Activated CD8-positive, alpha-beta T cell treated with anti-CD3 and anti-CD28 coated beads for 36 hours (primary cell): ENCODE measurements at places on chromosomes 5 and 9.

DNA sequence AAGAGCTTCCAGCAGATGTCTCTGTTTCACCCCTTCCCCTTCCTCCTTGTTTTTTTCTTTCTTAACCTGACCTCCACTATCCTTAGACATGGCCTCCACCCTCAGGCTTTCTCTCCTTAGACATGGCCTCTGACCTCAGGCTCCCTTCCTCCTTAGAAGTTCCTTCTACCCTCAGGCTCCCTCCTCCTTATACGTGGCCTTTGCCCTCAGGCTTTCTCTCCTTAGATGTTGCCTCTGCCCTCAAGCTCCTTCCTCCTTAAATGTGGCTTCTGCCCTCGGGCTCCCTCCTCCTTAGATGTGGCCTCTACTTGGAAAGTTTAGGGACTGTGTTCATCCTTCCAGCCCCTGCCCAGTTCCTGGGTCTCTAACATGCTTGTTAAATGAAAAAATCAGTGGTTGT is 180.4 kb upstream of the S1PR3 start:
- no peak for DNase-seq

GRCh38 chr9:4654084-4654483 is 8.0 kb upstream of the PLPP6 start:
- peak; percentile 46 for DNase-seq

- no peak for DNase-seq
Measured at GRCh38 chr5:156386976-156387375, 60.0 kb downstream of the SGCD start.

DNA sequence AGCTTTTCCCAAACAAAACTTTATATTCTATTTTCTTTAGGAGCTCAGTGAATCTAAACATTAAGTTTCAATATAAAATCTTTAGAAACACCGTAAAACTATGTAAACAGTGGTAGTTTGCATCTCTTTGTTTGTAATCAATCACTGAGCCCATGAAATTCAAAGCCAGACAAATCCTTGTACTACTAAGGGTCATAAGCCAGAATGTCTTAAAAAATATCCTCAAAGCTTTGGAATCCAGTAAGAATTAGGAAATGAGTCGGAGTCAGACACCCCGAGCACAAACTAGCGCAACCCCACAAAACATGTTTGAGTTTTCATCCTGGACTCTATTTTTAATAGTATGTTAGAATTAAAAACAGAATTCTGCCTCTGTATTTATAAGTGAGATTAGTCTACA is 153.8 kb downstream of the HSPA4 start:
- DNase-seq: no peak

GRCh38 chr5:43193181-43193893 is 1.3 kb downstream of the NIM1K start:
- DNase-seq: peak; percentile 61

- no peak for DNase-seq
Measured at GRCh38 chr5:80302636-80303035, 17.2 kb upstream of the SPZ1 start.
